ENCODE measurements at places on chromosomes 7 and 10.

DNA sequence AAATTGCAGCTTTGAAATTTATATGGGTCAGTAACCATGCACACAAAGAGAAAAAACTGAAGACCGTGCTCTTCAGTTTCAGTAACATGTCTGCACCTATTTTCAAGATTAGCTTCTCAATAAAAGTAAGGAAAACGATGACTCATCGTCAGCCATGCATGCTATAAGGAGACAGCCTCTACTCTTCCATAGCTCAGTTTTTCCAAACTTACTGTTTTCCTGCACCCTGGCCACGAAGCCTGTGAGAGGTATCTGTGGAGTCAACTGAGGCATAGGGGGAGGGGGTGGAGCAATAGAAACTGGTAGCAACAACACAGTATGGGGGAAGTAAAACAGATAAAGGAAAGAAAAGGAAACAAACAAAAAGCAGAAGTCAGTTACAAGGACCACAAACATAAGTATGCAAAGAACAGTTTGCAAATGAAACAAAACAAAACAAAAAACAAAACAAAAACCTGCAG, 58.0 kb downstream of the PDSS1 start:
- no peak for DNase-seq

DNA sequence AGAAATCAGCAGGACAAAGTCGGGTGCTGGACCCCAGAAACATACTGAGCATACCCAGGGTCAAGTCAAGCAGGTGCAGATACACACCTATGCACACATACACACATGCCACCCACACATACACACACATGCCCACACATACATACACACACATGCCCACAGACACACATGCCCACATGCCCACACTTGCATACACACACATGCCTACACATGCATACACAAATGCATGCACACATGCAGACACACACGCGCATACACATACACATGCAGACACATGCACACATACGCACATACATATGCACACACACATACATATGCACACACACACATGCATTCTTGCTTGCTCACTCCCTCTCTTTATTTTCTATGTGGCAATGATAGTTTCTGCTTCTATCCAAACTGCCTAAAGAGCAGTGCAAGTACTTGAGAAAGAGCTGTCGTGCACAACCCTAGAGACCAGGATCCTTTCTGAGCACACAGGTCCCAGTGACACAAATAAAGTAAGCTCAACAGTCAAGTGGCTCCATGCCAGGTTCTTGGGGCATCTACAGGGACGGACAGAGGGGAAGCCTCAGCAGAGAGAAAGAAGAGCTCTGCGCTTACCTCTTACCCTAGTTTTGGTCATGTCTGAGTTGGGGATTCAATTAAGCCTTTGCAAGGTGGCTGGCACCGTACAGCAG, 83.7 kb downstream of the EBF3 start:
- DNase-seq: no peak

DNA sequence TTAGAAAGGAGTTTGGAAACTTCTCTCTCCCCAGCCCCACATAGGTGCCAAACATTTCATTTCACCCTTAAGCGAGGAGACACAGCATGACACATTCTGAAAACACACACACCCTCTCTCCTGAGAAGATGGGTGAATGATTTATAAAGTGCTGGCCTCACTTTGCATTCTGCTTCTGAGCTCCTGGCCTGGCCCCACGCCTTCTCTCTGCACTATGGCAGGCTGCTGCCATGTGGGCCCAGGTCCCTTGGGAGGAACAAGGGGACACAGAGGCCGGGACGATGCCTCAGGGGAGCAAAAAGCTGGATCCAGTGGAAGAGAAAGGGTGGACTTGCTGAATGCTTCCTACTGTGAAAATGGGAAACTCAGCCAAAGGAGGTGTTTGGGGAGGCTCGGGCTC, 56.0 kb downstream of the CPXM2 start:
- no peak for DNase-seq

DNA sequence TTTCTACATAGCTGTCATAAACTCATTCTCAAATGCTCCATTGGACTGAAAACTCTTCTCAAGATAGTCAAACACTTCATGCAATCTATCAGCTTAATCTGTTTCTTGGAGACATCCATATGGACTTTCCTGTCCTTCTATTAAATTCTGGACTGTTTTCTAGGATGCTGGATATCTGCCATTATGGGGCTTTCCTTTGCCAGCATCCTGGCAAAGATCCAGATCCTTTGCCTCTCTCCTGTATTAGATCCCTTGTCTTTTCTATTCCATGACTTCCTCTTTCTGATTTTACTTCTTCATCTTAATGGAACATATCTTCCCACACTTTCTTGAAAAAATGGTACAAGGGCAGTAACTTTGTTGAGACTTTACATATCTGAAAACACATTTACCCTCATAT, 35.9 kb upstream of the SKAP2 start:
- DNase-seq: no peak

GRCh38 chr10:63735305-63735704, 214.1 kb downstream of the REEP3 start:
- no peak for DNase-seq

DNA sequence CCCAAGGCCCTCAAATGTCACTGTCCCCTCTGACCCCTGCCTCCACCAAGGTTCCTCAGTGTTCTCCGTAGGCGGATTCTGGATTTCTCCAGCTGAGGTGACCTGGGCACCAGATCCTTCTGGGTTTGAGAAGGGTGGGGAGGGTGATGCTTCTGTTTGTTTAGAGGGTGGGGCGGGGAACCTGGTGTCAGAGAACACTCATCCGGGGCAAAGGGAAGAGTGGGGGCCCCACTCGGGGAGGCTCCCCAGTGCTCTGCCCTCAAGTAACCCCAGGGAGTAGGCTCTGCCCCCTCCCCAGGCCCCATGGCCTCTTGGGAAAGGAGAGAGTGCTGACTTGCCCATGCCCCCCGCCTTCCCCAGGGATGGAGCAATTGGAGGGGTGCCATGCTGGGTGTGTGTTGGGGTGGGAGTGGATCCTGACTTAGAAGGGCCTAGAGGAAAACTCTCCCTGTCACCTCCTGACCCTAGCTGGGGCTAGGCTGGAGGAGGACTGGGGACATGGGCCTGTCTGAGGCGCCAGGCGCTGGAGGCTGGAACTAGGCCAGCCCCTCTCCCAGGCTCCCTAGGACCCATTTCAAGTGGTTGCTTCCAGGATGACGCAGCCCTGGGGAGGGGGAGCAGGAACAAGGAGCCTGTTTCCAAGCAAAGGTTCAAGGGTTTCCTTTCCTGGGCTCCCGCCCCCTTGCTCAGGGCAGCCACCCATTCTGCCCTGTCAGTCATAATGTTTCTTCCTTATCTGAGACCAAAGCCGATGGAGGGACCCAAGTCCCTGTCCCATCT, 27.9 kb downstream of the KAZALD1 start:
- no peak for DNase-seq

DNA sequence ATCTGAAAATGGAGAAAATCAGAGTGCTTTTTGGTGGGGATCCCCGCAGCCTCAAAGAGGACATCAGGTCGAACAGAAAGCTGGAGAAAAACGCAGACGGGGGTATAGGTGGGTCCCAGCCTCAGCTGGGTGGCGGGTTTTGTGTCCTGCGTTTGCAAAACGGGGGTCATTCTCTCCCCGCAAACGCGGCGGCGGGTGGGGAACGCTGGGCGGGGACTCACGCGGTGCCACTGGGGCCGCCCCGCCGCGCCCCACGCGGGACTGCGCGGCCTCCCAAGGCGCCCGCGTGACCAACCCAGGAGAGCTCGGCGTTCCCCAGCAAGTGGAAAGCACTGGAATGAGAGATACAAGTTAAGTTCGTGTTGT, 806 bp upstream of the VIPR2 start:
- DNase-seq: no peak

GRCh38 chr10:3321123-3321522, 148.5 kb upstream of the PITRM1 start:
- no peak for DNase-seq

DNA sequence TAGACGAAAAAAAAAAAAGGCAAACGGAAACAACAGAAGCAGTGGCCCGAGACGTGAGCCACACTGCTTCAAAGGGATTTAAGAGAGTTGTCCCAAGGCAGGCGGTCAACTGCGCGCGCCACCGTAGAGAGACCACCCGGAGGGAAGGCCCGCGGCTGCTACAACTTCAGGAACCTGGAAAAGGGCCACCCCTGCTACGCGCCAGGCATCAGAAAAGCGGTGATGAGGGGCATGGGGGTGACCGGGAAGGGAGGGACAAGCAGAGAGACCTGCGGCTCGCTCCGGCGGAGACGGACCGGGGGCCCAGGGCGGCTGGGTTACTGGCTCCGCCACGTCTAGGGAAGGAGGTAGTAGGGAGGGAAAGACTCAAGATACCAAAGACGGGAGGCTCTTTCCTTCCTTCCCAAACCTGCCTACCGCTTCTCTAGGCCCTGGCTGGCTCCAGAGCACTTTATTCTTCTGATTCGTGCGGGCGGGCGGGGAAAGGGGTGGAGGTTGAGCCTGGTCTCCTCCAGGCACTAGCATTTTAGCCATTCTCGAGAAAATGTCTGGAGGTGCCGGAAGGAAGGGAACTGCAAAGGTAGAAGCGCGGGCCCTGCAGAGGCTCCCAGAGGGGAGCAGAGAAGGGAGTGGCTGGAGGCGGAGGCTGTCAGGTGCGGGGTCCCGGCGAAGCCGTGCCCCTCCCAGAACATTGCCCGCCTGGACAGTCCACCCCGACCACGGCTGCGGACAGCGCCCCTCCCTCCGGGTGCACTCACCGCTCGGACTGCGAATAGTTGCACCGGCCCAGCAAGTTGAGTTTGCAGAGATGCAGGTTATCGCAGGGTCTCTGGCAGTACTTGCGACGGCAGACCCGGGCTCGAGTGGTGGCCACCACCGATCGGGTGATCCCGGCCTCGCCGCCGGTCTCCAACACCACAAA, 993 bp downstream of the ZC3HAV1 start:
- DNase-seq: peak; percentile 10

DNA sequence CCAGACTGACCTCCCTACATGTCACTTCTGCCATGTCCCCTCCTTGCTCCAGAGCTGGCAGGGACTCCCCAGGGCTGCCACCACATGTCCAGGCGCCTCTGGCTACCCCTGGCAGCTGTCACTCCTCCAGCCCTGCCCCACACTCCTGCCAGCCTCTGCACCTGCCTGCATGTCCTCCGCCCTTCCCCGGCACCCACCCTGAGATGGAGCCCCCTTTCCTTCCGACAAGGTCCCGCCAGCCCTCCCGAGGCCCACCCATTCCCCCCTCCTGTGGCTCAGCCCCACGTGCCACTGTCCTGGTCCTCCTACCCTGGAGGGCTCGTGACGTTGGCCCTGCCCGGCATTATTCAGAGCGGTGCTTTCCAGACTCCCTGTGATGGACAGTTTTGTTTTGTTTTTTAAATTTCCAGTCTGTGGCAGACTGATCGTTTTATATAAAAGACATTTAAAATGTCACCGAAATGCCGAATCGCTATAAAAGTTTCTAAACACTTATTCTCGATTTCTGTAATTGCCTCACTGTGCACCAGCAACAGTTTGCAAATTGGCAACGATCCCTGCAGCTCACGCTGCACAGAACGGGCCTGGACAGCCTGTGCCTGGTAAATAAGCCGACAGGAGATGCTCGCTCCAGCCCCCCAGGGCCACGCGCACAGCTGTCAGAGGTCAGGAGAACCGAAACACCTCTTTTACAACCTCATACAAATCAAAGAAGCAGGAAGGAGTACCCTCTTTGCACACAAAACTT, 111.1 kb upstream of the SH2B2 start:
- no peak for DNase-seq

- DNase-seq: peak; percentile 32
Observed at GRCh38 chr7:93920496-93921182, 896 bp upstream of the GNG11 start.

DNA sequence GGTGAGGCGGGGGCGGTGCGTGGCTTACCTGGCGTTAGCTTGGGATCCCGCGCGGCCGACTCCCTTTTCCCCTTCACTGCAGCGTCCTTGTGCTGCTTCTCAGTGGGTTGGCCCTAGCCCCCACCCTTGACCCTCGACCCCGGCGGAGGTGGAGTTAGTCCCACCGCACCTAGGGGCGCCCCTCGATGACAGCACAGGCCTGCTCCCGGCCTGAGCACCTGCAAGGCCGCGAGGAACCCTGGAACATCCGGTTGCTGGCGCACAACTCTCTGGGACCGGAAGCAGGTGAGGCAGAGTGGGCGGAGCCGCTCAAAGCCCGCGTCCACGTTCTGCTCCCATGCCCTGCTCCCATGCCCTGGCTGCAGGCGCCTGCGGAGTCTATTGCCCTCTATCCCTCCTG, 266.9 kb downstream of the USP6NL start:
- DNase-seq: no peak

GRCh38 chr7:1242606-1243289, 10.1 kb downstream of the UNCX start:
- no peak for DNase-seq

- no peak for DNase-seq
Observed at GRCh38 chr7:106220307-106220706, 64.5 kb downstream of the NAMPT start.

- no peak for DNase-seq
Observed at GRCh38 chr10:111200505-111201186, 123.8 kb downstream of the ADRA2A start.

DNA sequence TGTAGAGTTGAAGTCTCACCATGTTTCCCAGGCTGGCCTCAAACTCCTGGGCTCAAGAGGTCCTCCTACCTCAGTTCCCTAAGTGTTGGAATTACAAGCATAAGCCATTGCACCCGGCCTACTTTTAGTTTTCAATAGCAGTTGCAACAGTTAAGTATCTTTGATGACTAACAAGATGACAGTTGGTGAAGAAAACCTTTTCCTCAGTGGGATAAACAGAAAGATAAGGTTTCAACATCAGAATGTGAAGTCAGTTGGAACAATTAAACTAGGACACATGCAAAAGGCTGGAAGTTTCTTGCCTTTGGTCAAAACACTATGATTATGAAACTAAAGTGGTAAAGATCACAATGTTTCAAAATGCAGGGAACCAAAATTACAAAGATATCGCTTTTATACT, 169.2 kb downstream of the ZNF438 start:
- peak; percentile 68 for DNase-seq

GRCh38 chr10:35316218-35316967, 19.9 kb upstream of the CCNY start:
- no peak for DNase-seq

DNA sequence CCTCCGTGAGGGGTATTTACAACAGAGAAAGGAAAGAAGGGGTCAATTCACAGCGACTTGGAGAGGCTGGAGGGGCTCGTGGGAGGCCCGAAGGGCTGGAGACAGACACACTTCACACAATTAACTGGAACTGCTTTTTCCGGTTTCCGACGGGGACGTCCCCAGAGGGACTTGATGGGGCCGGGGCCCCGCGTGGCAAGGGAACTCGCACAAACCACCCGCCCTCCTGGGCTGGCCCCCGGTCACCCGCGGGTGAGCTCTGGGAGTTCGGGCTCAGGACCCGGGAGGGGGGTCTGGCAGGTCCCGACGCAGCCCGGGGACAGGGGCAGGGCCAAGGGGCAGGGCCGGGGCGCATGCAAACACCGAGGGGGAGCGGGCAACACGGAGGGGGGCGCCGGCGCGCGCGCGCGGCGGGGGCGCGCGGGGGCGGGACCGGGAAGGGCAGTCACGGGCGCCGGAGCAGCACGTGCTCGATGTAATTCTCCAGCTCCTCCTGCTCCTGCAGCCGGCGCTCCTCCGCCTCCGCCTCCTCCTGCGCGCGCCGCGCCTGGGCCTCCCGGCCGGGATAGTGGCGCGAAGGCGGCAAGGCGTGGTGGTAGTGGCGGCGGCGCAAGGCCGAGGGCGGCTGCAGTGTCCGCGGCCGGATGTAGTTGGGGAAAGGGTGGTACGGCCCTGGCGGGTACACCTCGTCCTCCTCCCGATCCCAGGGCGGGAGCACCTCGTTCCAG, 2.7 kb downstream of the VGF start:
- peak; percentile 71 for DNase-seq

GRCh38 chr7:151780631-151781030, 96.3 kb downstream of the PRKAG2 start:
- no peak for DNase-seq

- no peak for DNase-seq
Observed at GRCh38 chr7:45244981-45245380, 87.4 kb downstream of the RAMP3 start.

GRCh38 chr7:105776068-105776790, 100.2 kb downstream of the ATXN7L1 start:
- DNase-seq: peak; percentile 100

Data from foreskin fibroblast (primary cell).